Cerebellar nuclear complex (tissue), 1 donor: ENCODE measurements at places on chromosomes 6 and 20.

GRCh38 chr20:18705490-18705889, 108.1 kb upstream of the SCP2D1 start:
- no peak for DNase-seq

DNA sequence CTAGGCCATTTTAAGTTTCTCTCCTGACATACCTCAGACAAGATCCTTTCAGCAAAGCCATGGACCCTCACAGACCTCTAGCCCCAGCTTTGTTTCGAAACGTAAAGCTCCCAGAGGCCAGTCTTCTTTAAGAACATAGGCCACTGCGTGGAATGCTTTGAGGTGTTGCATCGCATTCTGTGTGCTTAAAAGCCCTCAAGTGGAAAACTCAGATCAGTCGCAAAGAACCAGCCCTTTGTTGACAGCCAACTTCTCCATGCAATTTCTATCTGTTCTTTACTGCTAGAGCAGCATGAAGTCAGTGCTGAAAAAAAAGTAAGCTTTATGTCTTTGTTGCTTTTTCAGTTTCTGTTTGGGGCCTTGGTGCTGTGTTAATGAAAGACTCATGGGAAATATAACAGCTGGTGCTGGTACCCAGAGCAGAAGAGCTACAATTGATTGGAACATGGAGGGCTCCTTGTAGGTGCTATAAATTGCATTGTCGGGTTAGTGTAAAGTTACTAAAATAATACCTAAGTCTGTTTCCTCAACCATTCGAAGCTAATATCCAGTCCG, 142.6 kb downstream of the MAP3K7 start:
- DNase-seq: no peak

DNA sequence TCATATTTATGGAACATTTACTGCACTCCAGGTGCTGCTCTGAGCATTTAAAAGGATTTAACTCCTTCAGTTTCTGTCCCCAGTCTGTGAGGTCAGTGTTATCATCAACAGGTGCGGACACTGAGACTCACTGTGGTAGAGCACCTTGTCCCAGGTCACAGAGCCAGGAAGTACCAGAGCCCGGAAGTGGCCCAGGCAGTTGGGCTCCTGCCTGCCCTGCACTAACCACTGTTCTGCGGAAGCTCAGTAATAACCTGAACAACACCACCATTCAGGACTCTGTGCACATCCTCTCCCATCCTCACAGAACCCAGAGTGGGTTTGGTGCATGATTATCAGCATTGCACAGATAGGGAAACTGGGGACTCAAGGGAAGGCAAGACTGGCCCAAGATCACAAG, 16.8 kb upstream of the SIRPG start:
- no peak for DNase-seq

DNA sequence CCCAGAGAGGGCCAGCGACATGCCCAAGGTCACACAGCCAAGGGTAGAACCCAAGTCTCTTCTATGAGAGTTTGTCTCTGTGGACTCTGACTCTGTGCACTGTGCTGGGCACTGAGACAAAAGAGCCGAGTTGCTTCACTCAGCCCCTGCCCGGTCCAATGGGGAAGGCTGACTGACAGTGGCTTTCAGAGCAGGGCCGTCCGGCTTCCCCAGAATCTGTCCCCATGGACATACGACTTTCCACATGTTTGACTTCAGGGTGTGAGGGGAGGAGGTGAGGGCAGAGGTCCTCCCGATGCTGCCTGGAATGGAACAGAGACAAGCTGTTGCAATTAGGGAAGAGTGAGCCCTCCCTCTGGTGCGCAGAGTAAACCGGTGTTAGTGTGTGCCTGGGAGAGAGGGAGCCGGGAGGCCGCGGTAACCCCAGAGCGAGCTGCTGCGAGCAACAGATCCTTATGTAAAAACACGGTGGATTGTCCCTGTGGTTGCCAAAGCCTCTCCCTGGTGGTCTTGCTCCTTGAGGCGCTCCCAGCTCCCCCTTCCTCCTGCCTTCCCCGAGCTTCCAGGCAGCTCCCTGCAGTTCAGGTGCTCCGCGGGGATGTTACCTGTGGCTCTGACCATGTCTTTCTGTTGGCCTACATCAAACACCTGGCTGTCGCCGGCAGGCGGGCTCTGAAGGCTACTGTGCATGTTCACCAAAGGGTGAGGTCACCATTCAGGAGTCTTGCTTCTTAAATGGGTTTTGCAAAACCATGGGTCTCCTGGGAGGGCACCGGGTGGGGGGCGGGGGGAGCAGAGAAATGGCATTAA, 672 bp downstream of the SIRPA start:
- DNase-seq: no peak

DNA sequence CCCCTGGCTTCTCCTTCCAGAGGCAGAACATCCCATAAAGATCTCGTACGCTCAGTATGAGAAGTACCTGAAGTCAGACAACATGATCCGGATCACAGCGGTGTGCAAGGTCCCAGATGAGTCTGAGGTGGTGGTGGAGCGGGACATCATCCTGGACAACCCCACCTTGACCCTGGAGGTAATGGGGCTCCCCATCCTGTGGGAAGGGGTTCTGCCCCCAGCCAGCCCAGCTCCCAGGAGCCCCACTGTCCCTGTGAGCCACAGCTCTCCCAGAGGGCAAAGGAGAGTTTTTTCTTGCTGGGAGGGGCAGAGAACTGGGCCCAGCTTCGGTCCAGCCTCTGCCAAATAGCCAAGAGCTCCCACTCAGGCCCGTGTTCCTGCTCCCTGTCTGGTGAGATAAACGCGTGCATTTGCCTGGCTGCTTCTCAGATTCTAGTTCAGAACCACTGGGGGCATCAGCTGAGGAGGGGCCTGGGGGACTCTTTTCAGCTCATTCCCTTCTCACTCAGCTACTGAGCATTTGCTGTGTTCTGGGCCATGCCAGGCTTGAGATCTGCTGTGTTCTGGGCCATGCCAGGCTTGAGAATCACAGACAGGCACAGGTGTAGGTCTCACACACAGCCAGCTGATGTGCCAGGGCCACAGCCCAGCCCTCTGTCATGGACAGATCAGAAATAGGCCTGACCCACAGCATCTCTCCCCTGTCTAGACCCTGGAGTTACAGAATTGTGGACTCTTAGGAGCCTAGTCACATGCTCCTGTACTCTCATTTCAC, 39.5 kb downstream of the TGM3 start:
- DNase-seq: no peak

GRCh38 chr6:123655521-123656306, 19.0 kb upstream of the TRDN start:
- no peak for DNase-seq

DNA sequence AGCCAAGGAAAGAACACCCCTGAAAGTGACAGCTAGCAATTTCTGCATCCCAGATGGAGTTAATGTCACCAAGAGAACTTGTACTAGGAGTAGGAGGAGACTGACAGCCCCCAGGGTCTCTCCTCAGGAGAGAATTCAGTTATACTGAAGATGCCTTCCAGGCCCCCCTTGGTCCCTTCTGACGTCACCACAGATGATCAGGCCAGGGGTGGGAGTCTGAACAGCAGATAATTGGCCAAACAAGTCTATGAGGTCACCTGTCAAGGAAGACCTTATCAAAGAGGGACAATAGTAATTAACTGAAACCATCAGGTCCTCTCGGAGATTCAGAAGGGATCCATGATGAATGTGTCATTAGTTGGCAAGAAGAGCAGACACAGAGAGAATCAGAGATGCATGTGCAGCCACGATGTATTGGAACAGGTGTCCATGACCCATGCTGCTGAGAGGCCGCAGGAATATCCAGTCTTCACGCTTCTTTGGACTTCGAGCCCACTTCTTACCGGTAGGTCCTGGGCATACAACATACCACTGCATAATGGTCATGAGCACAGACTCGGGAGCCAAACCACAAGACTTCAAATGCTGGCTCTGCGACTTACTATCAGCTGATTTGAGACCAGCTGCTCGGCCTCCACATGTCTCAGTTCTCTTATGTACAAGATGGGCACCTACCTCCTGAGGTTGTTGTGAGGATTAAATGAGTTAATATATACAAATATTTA, 10.2 kb downstream of the TRIM10 start:
- DNase-seq: no peak

- no peak for DNase-seq
Observed at GRCh38 chr6:87092435-87092834, 2.5 kb downstream of the CGA start.

DNA sequence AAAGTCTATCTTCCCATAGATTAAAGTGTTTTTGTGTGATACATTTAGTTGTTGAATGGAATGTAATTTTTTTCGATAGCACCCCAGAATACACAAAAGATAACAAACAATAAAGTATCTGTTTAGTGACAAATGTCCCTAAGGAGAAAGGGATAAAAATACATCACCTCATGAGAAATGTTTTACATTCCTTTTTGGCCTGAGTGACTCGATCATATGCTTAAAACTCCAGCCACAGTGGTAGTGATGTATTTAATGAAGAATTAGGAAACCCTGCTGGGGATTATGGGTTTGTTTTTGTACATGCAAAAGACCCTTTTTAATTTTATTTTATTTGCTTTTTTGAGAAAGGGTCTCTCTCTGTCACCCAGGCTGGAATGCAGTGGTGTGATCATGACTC, 4.3 kb upstream of the SGK1 start:
- no peak for DNase-seq

- no peak for DNase-seq
Observed at GRCh38 chr6:11653028-11653583, 115.6 kb downstream of the TMEM170B start.

DNA sequence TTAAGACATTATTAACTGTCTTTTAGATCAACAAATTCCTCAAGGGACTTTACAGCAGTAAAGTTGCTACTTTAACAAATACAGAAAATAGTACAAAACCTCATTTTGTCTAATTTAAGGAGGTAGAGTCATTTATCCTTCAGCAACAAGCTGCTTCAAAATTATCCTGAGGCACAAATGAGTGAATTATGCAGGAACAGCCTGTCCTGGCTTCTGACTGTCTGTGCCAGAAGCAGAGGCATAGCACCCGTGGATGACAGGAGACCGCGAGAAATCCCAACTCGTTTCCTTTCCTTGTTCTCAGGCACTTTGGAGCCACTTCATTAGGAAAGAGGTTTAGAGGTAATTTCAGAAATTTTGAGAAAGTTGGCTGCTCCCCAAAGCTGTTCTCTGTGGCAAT, 549.2 kb upstream of the BTBD3 start:
- DNase-seq: no peak

DNA sequence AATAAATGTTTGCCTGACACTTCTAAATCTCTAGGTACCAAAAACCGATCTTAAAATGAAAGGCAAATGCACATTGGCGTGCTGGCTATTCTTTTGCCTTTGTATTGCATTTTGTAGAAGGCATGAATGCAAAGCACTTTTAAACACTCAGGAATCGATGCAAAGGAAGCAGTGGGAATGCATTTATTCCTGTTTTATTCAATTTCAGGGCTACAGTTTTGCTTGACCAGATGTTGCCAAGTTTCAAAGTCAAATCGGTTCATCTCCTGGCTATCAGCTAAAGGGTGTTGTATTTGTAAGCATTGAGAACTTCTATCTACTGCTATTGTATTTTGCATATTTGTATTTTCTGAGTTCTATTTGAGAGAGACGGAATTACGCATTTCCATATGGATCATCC, 659.8 kb upstream of the SLC35B3 start:
- DNase-seq: no peak

GRCh38 chr20:57813509-57814269, 103.9 kb upstream of the PMEPA1 start:
- DNase-seq: no peak

- no peak for DNase-seq
Observed at GRCh38 chr6:45576648-45577624, 199.2 kb upstream of the SUPT3H start.

DNA sequence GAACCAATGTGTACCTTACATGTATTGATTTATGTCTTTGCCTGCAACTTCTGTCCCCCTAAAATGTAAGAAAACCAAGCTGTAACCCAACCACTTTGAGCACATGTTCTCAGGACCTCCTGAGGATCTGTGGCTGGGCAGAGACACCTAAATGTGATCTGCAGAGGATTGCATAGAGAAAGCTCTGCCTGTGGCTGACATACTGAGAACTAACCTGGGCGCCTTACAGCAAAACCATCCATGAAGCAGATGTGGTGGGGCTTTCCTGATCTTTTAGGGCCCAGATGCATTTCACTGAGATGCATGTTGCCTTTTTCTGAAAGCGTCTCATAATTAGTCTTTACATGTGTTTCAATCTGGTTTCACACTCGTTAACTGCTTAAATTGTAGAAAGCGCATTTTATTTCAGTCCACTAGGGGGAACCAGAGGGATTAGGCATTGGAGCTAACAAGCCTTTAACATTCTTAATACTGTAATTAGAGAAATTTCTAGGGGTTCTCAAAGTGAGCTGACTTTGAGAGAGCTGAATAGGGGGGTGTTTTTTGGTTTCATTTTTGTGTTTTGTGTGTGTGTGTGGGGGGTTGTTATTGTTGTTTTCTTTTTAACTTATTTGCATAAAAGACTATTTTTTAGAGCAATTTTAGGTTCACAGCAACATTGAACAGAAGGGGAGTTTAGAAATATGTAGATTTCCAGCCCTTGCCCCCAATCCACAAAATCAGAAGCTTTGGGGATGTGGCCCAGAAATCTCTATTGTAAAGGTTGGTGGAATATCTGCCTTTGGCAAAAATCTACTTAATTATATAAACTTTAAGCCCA, 50.9 kb upstream of the FAM184A start:
- DNase-seq: peak; percentile 1

DNA sequence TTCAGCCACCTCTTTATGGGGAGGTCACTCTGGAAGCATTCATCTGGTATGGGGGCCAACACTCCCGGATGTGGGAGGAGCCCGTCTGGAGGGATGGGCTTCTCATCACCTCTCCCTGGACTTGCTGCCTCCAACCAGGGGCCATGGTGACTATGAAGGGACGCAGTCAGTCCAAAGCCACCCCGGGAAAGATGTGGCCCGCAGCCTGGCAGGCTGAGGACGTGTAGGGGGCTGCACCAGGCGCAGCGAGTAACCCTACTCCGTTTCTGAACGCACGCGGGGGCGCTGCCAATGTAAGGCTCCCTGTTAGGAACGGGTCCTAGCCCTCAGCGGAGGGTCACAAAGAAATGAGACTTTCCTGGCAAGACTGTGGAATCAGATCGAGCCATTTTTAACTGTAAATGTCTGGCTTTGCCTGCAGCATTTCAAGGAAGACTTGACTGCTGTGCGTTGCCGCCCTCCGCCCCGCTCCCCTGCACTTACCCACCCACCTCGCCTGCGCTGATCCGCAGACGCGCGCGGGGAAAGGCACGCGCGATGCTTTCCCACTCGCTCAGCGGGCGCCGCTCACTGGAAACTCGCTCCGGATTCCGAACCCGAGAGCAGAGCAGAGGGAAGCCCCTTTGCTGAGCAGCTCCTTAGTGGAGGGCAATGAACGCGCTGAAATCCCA, 55.1 kb downstream of the IL20RA start:
- no peak for DNase-seq

- DNase-seq: no peak
Observed at GRCh38 chr6:25407431-25407830, 128.3 kb downstream of the CARMIL1 start.
